ENCODE measurements at places on chromosomes 2 and 18.

GRCh38 chr2:124894199-124894598 lies 869.1 kb downstream of the CNTNAP5 start:
- no peak for DNase-seq

GRCh38 chr2:70921839-70922234 lies 13.9 kb upstream of the ATP6V1B1 start:
- no peak for DNase-seq

DNA sequence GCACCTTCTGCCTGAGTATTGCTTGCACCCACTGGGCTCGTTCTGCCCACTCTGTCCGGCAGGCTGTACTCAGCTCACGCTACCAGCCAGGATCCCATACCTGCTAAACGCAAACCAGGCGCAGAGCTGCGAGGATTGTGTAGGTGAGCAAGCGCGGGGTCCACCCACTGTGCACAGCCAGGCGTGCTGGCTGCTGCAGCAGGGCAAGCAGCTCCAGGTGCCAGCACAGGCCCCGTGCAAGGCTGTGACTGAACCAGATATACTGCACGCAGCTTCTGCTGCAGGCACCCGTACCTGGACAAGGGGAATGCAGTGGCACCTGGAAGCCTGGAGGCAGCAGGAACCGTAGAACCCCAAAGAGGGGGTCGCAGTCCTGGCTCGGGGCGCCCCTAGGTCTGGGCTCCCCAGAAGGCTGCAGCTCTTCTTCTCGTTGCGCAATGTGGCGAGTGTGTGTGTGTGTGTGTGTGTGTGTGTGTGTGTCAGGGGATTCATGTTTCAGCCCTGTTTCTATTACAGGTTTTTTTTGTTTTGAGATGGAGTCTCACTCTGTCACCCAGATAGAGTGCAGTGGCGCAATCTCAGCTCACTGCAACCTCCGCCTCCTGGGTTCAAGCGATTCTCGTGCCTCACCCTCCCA lies 46.1 kb upstream of the RAB1A start:
- no peak for DNase-seq

GRCh38 chr2:105186967-105187498 lies 54.5 kb upstream of the GPR45 start:
- no peak for DNase-seq

DNA sequence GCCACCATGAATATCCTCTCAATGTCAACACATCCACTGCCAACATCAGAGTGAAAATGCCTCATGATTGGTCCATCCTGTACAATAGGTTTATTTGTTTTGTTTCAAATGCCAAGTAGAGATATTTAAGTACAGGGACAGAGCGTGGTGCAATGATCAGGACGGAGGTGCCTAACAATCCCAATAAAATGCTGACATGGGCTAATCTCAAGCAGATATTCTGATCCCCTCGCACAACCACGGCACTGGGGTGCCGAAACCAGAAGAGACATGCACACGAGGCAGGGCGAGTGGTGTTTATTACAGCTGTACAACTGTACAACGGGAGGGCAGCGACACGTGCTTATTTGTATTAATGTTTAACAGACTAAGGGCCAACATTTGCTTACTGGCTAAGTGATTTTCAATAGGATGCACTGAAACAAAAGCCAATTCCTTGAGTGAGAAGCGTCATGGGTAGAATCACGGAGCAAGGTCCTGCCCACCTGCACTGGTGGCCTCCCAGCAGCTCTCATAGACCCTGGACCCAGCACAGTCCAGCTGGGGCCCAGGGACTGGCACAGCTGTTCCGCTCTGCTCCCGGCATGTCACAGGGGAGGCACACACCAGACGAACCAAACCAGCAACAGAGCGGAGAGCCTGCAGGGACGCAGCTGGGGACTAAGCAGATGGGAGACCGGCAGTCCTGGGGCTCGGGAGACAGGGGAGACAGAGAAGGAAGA lies 101.4 kb downstream of the HDAC4 start:
- no peak for DNase-seq

GRCh38 chr2:47086054-47086471 lies 69.0 kb downstream of the STPG4 start:
- no peak for DNase-seq

GRCh38 chr18:59940068-59940467 lies 40.3 kb downstream of the PMAIP1 start:
- no peak for DNase-seq

DNA sequence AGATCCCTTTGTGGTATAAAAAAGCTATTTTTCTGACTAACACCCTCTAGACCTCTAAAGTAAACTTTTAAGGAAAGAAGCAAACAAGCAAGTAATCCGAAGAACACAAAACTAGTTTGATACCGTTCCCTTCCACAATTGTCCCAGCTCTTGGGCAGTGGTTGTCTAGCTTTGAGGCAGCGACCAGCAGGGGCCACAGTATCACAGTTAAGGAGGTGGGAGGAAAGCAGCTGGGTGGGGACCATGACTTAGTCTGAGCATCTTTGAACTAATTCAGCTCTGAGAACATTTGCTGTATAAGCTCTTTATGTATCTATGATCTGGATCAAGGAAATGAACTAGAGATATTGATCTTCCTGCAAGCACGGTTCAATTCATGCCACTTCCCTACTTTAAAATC lies 51.0 kb downstream of the SF3B1 start:
- no peak for DNase-seq

DNA sequence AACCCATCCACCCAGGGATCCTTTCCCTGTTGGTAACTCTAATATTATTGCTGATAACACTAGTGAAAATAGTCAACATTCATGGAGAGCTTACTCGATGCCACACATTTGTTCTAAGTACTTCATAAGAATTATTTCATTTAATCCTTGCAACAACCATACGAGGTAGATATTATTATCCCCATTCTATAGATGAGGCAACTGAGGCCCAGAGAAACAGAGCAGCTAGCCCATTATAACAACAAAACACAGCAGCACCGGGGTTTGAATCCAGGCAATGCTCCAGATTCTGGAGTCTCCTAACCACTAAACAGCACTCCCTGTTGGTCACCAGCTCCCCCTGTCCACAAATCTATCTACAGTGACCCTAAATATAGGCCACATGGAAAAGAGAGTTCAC lies 90.4 kb upstream of the PKDCC start:
- DNase-seq: no peak

GRCh38 chr2:231673348-231673770 lies 35.0 kb upstream of the PTMA start:
- peak; percentile 26 for DNase-seq

GRCh38 chr2:43222475-43223309 lies 3.7 kb downstream of the ZFP36L2 start:
- DNase-seq: no peak

DNA sequence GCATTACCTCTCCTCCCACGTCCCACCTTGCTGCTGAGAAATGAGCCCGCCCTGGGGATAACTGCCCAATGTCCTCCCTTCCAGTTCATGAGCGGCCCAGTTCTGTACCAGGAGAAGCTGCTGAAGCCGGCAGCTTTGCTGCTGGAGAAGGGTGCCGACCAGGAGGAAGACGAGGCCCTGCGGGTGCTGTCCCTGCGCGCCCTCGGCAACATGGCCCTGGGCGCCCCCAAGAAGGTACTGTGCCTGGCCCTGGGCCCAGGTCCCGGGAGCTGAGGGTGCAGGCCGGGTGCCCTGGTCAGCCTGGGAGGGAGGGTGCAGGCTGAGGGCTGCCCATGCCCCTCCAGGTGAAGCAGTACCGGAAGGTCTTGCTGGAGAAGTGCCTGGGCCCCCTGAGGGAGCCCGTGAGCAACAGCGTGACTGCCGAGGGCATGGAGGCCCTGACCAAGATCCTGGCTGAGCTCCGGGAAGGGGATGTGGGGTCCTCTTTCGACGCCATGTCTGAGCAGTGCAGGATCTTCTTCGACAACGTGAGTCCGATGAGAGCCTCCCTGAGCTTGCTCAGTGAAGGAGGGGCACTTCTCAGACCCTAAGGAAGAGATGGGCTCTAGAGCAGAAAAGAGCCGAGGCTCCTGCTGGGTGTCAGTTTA lies 25.7 kb downstream of the HJURP start:
- no peak for DNase-seq

- DNase-seq: peak; percentile 62
Measured at GRCh38 chr2:225282858-225283710, 116.4 kb upstream of the NYAP2 start.

- no peak for DNase-seq
Measured at GRCh38 chr2:85009019-85009618, 38.2 kb downstream of the KCMF1 start.

GRCh38 chr2:85457877-85458316 lies 39.4 kb downstream of the SH2D6 start:
- peak; percentile 51 for DNase-seq

DNA sequence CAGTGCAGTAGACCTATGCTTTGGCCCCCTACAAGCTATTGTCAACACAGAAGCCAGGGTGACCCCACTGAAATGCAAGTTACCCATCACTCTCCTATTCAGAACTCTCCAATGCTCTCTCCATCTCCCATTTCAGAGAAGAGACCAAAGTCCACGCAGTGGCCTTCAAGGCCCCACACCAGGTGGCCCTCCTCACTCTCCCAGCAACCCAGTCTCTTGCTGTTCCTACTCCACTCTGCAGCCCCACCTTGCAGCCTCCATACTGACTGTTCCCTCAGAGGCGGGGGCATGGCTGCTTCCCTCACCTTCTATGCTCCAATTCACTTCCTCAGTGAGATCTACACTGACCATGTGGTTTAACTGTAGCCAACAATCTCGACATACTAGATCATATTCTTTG lies 313.3 kb downstream of the CELF4 start:
- no peak for DNase-seq

DNA sequence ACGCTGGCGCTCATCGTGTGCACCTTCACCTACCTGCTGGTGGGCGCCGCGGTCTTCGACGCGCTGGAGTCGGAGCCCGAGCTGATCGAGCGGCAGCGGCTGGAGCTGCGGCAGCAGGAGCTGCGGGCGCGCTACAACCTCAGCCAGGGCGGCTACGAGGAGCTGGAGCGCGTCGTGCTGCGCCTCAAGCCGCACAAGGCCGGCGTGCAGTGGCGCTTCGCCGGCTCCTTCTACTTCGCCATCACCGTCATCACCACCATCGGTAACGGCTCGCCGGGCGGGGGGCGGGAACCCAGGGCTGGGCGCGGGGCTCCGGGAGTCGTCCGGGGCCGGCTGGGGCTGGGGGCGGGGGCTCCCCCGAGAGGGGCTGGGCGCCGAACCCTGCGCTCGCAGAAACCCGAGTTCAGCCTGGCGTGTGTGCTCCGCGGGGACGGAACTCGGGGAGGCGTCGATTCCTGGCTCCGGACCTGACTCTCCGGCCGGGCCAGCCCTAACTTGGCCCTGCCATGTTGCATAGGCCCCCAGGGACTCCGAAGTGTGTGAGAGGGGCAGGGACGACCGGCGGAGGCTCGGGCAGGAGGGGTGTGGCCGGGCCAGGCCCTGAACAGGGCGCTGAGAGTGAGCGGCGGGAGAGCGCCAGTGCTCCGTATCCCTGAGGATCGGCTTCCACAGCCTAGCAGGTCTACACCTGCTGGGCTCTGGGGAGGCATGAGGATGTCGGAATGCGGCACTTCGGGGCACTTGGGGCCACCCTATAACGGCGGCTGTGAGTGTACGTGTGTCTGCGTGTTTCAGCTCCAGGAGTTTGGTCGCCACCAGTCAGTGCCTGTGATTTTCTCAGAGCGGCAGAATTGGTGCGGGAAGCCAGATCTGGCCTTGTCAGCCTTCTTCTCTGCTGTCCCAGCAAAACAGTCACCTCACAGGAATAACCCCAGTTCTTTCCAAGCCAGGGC lies 651 bp downstream of the KCNK3 start:
- peak; percentile 64 for DNase-seq

GRCh38 chr2:10123281-10123680 lies 742 bp downstream of the RRM2 start:
- no peak for DNase-seq

GRCh38 chr2:142885543-142885942 lies 8.1 kb downstream of the KYNU start:
- DNase-seq: no peak

- no peak for DNase-seq
Measured at GRCh38 chr2:98383166-98383565, 36.9 kb downstream of the CNGA3 start.

GRCh38 chr2:229733611-229734245 lies 19.4 kb upstream of the DNER start:
- no peak for DNase-seq

DNA sequence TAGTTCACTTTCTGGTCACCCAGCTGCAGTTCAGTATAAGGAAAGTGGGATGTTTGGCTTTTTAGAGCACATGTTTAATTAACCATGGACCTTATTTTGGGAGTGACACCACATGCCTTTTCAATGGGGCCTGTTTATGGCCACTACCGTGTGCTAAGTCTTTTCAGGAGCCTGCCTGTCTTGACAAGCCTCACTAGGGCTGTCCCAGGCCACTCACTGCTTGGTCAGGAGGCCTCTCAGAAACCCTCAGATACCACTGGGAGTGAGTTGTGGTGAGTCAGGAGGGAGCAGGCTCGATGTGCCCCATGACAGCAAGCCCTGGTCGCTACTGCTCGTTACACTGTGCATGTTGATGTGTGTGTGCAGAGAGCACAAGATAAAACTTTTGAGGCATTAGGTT lies 123.0 kb downstream of the MAP4K4 start:
- DNase-seq: no peak

DNA sequence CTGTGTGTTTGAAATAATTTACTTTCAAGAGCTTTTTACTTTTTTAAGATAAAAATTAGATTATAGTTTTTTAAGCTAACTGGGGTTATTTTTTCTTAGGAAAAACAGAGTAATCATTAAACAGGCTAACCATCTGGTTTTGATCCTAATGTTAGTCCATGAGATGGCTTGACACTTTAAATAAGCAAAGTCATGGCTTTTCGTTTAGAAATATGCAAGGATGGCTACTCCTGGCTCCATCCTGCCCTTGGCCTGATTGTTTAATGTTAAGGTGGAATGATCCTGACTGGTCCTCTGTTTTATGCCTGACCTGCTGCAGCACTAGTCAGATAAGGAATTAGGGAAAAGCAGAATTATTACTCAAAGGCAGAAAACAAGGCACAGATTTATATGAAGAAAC lies 39.7 kb upstream of the PNPT1 start:
- DNase-seq: no peak

DNA sequence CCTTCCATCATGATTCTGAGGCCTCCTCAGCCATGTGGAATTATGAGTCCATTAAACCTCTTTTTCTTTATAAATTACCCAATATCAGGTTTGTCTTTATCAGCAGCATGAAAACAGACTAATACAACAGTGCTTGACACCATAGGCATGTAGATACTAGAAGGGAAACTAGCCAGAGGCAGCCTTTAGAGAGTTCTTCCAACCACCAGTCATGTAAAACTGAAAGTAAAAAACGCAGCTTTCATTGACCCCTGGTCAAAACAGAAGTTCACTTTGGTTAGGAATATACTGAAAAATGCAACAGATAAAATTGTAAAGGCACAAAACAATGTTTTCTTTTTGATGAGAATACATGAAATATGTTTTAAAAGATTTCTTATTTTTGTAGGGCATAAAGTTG lies 122.8 kb upstream of the L3MBTL4 start:
- no peak for DNase-seq

GRCh38 chr18:59189746-59190145 lies 30.2 kb upstream of the GRP start:
- no peak for DNase-seq

DNA sequence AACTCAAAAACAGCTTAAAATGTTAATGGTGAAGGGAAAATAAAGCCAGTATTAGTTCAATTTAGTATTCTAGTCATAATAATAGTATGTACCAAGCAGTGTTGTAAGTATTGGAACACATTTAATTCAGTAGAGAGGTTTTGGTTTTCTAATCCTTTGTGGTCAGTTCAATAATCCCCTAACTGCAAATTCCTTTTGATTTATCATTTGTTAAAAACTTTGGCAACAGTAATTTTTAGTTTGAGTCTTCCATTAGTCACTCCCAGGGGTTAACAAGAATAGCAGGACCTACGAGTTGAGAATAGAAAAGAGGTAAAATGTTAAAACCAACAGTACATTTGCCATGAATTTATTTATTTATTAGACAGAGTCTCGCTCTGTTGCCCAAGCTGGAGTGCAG lies 10.7 kb downstream of the MRPL44 start:
- no peak for DNase-seq

Data from NCI-H2081 (cell line).